CD4-positive, alpha-beta T cell treated with Interleukin-1 beta for 1 hour (primary cell): ENCODE measurements at places on chromosomes 1 and 21.

DNA sequence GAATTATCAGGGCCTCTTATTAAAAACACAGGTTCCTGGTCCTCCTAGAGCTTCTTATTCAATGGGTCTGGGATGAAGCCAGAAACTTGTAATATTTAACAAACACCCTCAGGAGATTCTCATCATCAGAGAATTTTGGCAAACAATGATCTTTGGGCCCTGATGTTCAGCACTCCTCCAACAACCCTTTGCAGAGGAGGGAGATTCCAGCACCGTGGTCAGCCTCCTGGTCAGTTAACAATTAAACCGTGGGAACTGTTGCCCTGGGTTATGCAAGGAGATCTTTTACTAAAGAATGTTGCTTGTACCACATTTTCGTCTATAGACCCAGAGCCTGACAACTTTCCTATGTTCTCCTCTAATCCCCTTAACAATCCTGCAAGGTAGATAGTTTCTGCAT, 294.4 kb downstream of the PLPP3 start:
- no peak for DNase-seq

- DNase-seq = no peak
Measured at GRCh38 chr1:45765999-45766792, 15.7 kb upstream of the IPP start.

DNA sequence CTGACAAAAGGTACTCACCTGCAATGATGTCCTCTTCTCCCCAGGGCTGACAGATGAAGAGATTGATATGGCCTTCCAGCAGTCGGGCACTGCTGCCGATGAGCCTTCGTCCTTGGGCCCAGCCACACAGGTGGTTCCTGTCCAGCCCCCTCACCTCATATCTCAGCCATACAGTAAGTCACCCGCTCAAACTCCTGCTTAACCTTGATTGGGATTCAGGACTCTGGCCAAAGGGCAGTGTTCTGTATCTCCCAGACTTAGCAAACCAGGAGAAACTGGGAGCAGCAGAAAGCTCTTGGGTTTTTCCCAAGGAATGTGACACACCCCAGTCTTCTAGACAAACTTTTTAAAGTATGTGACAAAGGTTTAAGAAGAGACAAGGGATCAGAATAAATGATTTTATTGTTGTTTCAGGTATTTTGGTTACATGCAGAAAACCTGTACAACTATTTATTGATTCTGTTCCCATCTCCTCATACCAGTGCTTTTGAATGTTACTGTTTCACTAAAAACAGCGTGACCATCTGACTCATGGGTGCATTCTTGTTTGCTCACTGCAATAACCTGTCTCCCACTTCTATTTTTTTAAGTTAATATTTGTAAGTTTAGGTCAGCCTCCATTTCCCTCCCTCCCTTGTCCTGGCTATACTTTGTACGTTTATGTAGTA, 124.6 kb downstream of the PEX14 start:
- no peak for DNase-seq

DNA sequence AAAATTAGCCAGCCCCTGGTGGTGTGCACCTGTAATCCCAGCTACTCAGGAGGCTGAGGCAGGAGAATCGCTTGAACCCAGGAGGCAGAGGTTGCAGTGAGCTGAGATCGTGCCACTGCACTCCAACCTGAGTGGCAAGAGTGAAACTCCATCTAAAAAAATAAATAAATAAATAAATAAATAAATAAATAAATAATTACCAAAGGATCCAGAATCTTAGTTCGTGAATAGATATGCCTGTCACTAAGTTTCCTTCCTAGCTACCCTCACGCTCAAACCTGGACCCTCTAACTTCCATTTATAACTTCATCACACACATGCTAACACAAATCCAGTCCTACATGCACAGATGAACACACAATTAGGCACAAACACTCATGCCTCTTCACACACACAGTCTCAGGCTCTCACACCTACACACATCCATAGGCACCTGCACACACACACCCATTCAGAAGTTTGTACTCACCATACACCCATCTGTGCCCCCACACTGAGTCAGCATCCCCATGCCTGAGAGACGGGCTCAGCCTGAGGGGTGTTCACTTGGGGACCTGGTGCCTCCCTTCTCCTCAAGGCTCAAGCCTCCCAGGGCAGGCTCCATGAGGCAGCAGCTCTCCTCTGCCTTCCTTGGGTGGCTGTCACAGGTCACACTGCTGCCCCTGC, 61.5 kb downstream of the LACTBL1 start:
- DNase-seq = no peak

- DNase-seq = peak; percentile 96
Measured at GRCh38 chr1:204516180-204516879, at the start of gene MDM4. Gene MDM4, plus strand, starts transcription at chr1:204516406. Its CDS starts 9,113 bp downstream, at chr1:204525519.

DNA sequence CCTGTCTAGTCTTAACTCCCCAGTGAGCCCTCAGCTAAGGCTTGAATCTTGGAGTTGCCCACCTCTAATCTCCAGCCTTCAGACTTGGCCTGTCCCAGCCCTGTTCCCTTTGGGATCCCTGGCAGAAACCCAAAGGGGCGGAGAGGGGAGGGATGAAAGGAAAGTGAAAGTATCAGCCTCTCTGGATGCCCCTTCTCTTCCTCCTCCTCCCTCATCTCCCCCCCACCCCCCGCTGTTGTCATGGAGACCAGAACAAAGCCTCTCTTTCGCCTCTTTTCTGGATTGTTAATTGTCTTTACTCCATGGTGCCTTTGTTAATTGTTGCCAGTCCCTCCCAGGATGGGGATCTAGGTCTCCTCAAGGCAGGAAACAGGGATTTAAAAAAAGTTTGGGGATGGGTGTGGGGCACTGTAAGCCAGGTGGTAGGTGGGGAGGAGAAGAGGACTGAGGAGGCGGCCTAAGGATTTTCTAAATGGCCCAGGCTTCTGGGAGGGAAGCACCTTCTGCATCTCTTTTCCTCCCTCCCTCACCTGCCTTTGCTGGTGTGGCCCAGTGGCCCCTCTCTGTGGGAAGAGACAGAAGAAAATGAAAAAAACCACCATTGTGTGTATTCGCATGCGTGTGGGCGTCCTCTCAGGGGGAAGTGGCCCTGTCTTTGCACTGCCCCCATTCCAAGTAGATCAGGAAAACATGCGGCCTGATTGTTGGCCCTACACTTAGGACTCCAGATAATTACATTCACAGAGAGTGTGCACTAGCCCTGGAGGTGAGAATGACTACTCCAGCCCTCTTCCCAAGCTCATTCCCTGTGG, 7.5 kb upstream of the SOX13 start:
- no peak for DNase-seq

GRCh38 chr1:31714442-31715086, 10.7 kb upstream of the COL16A1 start:
- DNase-seq = peak; percentile 29

DNA sequence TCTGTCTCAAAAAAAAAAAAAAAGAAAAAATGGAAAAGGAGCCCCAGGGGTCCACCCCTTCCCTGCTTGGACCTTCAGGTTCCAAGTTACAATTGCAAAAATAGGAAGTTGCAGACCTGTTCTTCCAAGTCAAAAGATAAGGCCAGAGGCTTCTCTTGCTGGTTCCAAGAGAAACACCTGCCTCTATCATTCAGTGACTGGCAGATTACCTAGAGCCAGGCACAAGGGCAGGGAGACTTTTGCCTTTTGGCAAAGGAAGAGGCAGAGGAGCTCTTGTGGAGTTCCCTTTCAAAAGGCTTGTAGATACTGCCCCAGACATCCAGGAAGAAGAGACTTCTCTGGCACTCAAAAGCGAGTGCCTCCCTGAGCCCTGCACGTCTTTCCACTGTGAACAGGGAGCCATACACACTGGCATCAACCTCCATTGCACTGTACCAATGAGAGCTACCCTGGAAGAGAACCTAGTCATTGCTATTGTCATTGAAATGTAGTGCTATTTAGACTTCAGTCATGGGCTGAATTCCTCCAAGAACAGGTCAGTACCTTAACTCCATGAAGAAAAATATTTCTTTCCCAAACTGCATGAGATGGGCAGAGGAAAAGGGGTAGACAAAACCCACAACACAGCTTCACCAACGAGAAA, 91.2 kb downstream of the LMX1A start:
- no peak for DNase-seq

- no peak for DNase-seq
Measured at GRCh38 chr1:232045139-232045994, 418.8 kb downstream of the DISC1 start.

- no peak for DNase-seq
Measured at GRCh38 chr1:162942916-162943559, 82.1 kb upstream of the CCDC190 start.

GRCh38 chr21:28418726-28419514, 573.8 kb downstream of the LTN1 start:
- DNase-seq = no peak

DNA sequence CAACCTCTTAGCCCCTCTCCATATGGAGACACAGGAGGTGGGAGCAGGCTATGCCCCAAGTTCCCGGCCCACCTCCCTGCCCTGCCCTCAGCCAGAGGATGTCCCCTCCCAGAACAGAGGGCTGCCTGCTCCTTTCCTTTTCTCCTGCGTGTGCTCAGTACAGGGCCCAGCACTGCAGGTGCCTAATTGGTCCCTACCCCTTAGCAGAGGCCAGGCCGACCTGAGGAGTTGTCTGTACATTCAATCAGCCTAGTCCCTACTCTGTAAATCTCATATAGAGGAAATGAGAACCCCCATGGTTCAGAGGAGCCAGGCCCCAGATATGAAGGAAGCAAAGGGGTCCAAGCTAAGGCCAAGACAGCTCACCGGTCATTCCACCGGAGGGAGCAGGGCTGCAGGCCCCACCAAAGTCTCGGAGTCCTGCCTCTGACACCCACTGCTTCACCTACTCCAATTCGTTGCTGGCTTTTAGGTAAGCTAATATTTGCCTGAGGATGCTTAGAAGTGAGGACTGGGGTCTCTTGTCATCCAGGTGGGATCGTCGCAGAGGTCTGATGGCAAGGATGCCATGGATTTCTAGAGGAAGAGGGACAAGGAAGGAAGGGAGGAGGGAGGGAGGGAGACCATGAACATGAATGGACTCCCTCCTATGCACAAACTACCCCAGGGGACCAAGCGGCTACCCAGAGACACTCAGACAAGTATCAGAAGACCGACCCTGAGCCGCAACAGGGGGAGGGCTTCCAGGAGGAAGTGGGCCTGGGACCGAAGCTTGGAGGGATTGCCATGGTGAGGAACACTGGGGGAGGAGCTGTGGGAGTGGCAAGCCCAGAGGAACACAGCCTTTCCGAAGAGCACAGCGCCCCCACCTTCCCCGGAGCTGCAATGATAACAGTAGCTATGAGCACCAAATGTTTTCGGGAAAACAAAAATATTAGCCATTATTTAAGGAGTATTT, 30.4 kb upstream of the FOXO6 start:
- no peak for DNase-seq

DNA sequence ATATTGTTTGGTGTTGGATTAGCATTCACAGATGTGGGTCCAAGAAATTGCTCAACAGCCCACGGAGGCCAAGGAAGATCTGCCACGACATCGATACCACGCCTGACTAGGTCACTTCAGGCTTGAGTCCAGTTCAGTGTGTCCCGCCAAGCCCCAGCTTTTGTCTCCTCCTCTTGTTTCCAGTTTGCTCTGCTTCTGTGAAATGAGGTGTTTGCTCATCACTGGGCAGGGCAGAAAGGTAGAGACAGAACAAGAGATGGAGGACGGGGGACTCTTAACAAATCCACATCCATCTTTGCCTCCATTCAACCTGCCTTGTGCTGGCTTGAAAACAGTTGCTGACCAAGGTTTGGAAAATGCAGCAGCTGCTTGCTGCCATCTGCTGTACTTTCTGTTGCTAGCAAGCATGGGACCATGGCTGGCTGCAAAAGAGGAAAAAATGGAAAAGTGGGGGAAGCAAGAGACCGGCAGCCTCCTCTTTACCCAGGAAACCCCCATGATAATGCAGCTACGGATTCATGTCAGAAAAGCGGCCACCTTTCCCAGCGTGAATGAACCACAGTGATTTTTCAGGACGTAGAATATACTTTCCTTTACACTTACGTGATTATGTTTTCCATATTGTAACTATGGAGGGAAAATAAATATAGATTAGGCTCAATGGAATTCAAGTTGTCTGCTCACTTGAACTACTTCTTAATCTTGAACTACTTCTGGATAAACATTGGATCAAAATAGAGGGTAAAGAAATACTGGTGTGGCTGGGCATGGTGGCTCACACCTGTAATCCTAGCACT, 80.2 kb upstream of the GREM2 start:
- DNase-seq = peak; percentile 34

DNA sequence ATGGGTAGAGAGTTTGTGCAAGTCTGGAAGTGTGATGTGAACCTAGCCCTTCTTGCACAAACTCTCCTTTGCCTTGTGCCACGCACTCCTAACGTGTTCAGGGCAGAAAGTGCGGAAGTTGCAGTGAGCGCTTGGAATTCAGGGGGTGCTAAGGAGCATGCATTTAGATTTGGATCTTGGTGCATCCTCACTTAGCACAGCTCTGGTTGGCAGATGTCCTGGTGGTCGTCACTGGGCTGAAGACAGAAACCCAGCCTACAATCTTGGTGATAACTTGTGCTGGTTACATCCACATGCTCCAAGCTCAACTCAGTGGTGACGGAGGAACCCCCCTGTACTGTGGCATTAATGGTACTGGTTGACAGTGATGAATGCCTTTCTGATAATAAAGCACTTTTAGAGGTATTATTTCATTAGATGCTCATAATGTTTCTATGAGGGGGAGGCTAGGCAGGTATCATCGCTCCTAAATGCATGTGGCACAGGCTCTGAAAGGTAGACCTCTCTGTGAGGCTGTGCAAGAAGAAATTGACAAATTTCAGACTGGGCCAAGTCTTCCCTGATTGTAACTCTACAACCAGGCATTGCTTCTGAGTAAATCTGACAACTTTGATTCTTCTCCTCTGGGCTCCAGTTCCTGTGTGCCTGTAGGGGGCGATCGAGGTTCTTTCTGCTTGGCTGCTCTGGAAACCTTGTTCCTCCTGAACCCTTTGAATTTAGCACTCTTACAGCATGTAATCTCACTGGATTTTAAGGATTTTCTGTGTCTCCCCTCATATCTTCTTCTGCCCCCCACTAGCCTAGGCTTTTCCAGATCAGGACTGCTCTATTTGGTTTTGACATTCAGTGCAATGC, 40.6 kb downstream of the MAPKAPK2 start:
- DNase-seq = peak; percentile 60

DNA sequence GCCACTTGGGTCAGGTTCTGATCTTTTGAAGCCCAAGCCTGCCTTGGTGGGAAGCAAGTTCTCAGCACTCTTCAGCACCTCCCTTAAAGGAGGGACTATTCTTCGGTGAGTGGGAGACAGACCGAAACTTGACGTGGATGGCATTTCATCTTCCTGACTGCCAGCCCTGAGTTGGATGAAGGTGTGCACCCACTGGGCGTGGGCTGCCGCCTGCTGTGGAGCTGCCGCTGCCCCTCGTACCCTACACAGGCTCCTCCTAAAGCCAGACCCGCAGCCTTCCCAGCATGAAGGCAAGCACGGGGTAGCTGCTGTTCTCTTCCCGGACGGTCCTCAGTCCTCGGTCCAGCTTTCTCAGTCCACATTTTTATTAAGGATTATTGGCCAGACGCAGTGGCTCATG, 84.2 kb downstream of the SLC66A1 start:
- no peak for DNase-seq
